ENCODE measurements at places on chromosomes 3 and 15.
A peak's percentile ranks its signal among the peaks of the same experiment; 100 is the strongest.

DNA sequence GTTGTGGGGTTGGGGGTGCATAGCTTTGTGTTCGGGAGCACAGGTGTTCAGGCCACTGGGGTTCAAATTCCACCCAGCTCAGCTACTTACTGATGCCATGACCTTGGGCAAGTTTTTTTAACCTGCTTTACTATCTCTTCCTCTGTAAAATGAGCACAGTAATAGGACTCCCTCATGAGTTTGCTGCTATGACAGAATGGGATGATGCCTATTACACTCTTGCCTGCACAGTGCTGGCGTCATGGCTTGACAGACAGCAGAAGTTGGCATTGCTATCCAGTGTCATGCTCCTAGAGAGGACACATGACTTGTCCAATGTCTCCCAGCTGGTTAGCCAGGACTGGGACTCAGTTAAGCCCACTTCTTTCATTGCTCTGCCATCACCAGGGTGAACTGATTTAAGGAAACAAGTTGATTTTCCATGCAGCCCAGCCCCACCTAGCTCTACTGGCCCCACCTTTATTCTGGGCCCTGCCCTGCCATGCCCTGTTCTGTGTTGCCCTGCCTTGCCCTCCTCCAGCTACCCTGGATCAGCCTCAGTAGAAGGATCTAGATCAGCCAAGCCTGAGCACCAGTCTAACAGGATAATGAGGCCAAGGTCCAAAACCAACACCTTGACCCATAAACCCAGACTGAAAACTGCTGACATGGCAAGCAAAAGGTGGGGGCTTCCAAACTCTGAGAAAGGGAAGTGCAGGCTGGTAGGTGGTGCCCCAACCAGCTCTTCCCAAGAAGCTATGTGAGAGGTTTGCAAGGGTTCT lies 155.8 kb upstream of the ATP11B start:
- DNase-seq: no peak

DNA sequence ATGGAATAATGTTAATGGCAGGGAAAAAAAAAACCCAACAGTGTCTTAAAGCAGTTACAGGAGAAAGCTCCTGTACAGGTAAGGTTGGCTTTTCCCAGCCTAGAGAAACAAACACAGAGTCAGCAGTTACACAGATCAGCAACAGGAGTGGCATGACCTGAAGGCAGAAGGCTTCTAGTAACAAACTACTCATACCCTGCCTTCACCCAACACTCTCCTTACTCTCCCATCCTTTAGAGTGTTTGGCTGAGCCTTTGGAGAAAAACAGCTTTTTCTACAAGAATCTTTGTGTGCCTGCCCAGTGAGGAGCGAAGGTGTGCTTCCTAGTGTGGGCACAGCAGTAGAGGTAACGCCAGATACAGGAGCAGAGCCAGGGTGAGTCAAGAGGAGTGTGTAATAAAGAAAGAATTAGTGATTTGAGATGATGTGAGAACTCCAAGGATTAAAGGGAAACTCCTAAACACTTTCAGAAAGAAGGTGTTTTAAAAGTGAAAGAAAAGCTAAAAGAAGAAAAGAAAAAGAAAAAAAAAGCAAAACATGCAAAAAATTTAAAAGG lies 152.7 kb downstream of the POLR2M start:
- DNase-seq: no peak

- peak; percentile 57 for DNase-seq
Measured at GRCh38 chr3:111392894-111393398, 149.1 kb upstream of the CD96 start.

- DNase-seq: no peak
Measured at GRCh38 chr15:55031727-55032126, 165.0 kb downstream of the RSL24D1 start.

DNA sequence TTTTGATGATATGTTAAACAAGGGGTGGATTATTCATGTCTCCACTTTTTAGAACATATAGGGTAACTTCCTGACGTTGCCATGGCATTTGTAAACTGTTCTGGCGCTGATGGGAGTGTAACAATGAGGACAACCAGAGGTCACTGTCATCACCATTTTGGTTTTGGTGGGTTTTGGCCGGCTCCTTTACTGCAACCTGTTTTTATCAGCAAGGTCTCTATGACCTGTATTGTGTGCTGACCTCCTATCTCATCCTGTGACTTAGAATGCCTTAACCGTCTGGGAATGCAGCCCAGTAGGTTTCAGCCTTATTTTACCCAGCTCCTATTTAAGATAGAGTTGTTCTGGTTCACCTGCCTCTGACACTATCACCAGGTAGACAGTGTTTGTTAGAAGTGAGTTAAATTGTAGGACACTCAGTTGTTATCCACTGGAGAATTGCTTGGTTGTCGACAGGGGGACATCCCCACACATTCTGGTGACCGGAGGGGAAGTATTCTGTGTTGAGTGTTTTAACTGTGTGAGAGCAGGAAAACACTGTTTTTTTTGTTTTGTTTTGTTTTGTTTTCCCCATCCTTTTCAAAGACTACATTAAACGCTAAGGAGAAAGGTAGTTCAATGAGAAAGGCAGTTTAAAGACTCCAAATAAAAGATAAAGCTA lies 36.9 kb upstream of the SKIL start:
- DNase-seq: no peak

- DNase-seq: no peak
Measured at GRCh38 chr3:148335612-148336011, 362.1 kb upstream of the AGTR1 start.

DNA sequence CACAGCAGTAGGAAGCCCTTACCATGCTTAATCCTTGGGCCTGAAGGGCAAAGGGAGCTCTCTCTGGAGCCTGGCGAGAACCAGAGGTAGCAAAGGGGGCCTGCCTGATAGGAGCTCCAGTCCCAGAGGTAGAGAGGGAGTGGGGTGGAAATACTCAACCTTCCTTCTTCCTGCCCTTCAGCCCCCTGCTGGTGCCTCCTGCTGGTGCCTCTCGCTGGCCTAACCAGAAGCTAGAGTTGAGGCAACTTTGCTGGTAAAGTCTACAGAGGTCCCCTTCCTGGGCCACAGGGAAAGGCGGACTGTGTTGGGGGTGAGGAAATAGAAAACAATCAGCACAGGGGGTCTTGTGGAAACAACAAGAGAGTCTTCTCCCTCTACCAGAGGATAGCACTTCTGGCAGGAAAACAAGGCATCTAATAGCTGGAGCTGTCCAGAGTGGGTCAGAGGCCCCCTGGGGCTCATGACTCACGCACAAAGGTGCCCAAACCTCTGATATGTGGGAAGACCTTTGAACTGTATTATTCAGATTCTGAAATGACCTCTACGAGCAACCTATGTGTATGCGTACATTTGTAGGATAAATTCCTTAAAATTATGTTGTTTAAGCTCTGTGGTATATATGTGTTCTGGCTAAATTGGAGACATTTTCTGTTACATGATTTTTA lies 133.9 kb downstream of the LRRC28 start:
- no peak for DNase-seq

DNA sequence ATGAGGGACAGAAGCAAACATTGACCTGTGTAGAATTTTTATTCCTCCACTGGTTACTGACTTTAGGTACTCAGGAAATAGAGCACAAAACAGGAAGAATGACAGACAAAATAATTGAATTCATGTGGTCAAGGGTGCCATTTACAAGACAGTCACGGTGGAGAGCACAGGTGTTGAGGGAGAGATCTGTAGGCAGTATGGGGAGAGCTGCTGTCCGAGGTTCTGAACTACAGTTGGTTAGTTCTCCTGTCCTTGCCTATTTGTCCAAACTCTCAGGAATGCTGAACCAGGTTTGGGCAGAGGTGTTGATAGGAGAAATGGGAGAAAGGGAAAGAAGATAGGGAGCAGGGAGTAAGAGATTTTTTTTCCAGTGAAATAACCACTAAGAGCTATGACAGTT lies 178.5 kb upstream of the ZBTB20 start:
- no peak for DNase-seq

DNA sequence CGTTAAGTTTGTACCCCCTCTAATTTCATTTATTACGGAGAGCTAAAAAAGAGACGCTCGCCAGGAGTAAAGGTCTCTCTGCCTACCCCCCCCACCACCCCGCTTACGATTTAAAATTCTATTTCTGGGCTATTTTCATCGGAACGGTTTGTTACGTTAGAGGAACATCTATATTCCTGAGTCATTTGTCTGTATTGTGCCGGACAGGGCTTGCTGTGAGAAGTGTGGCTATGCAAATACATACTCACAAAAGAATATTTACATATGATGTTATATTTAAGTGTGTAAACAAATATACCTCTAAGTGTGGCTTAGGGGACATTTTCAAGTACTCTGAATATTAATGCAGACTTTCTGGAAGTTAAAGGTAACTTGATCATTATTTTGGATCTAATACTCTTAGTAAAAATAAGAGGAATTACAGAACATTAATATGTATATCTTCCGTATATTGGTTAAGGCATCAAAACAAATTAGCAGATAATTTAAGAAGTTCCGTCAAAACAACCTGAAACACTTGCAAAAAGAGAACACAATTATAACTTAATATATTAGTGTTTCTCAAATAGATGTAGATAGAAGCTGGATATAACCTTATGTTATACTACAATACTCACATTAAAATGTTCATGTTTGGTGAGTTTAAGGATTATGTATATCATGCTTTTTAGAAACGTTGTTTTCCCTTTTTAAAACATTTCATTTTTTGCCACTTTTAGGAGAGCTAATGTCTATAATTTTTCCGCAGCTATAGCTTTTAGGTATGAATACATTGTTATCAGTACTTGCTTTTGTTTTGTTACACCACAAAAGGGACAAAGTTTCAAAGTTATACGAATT lies 1.6 kb upstream of the SHOX2 start:
- DNase-seq: no peak

DNA sequence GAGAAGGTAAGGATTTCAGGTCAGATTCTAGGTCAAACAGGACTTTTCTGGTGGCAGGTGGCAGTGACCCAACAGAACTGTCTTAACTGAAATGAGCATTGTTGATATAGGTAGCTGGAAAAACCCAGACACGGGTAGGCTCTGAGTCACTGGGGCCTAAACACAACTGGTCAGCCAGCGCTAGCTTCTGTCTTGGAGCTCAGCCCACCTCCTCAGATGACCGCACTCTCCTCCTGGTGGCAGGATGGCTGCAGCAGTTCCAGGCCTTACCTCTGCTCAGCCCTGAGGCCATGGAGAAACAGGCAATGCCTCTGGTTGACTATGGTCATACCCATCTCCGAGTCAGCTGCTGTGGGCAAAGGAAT lies 61.1 kb upstream of the GATA2 start:
- DNase-seq: no peak

DNA sequence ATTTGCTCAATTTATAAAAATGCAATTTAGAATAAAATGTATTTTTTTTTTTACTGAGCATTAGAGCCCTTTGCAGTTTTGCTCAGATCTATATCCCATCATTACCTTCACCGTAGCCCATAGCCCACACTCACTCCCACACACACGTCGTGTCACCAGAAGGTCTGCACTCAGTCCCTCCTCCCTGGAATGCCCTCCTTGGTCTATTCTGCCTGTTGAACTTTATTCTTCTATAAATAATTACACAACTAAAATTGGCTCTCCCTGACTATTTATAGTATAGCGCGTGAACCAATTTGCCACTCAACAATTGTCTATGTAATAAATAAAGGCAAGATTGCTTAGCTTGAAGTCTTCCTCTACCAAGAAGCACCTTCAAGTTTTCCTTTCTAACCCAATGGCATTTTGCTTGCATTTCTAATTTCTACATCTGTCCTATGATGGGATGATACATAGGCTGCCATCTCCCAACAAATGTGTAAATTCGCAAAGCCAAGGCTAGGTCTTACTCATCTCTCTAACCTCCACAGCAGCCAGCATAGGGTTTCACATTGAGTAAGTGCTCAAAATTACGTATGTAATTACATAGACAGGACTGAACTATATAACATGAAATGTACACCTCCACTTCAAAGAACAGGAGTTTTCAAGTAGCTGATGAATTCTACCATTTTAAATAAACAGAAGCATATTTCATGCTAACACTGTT lies 172.0 kb upstream of the HES1 start:
- DNase-seq: peak; percentile 51

DNA sequence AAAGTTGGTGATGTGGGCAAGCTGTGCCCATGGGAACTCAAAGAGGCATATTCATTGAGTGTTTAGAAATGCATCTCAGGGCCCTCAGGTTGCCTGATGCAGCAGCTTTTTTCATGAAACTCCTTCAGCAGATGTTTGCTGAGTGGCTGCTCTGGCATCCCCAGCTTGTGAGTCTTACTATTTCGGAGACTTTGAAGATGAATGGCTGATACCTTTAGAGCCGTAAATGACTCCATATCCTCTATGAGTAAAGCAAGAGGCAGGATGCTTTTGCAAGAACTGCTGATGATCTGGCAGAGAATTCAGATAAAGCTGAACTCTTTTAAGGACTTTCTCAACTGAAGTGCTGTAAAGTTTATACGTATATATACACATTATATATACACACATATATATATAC lies 384.3 kb downstream of the CACNA2D3 start:
- no peak for DNase-seq

- DNase-seq: no peak
Measured at GRCh38 chr3:120436523-120437050, 14.2 kb downstream of the FSTL1 start.

DNA sequence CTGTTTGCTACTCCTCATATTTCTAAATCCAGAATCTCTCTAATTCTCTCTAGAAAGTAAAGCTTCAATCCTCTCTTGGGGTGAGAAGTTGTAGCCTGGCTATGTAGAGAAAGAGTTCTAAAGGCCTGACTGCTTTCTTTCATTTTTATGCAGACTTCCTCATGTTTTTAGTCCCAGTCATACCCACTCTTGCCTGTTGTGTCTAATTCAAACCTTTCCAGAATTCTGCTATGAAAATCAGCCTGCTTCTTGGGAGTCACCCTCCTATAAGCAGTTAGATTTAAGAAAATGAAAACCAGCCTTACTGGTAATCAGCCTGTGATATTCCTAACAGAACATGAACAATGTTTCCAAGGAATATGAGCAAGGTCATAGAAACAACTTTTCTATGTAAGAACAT lies 14.8 kb upstream of the ZNF639 start:
- no peak for DNase-seq

- DNase-seq: no peak
Measured at GRCh38 chr15:58203537-58203936, 65.4 kb downstream of the AQP9 start.

GRCh38 chr15:39748276-39748675 lies 34.4 kb downstream of the FSIP1 start:
- DNase-seq: no peak

Measured in stimulated activated effector memory CD8-positive, alpha-beta T cell treated with anti-CD3 and anti-CD28 coated beads, Interleukin-12 subunit alpha, Interleukin-12 subunit beta, amount 100 ng/mL, for 72 hours (primary cell).